ENCODE measurements at places on chromosomes 2 and 18.

GRCh38 chr2:201974171-201975100 is 59.2 kb upstream of the FZD7 start:
- DNase-seq = no peak

- no peak for DNase-seq
Observed at GRCh38 chr18:9387891-9388290, 53.3 kb downstream of the TWSG1 start.

GRCh38 chr2:229780856-229781773 is 66.8 kb upstream of the DNER start:
- DNase-seq = peak; percentile 53

DNA sequence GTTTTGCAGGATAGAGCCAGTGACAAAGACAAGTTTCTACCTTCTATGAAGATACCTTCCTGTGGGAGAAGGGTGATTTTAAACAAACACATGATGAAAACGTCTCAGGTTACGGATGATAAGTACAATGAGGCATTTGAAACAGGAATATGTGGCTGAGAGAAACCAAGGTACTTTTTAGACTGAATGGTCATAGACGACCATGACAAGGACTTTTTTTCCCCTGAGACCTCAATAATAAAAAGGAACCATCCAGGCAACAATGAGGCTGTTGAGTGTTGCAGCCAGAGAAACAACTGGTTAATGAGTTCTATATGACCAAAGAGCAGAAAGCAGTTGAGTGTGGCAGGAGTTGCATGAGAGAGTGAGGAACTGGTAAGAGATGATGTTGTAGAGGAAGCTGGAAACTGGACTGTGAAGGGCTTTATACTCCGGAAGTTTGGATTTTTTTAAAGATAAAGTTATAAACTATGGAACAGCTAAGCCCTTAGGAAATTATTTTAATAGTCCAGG is 306.1 kb upstream of the CYRIA start:
- DNase-seq = no peak

GRCh38 chr18:57930476-57930875 is 113.5 kb upstream of the NEDD4L start:
- peak; percentile 30 for DNase-seq

DNA sequence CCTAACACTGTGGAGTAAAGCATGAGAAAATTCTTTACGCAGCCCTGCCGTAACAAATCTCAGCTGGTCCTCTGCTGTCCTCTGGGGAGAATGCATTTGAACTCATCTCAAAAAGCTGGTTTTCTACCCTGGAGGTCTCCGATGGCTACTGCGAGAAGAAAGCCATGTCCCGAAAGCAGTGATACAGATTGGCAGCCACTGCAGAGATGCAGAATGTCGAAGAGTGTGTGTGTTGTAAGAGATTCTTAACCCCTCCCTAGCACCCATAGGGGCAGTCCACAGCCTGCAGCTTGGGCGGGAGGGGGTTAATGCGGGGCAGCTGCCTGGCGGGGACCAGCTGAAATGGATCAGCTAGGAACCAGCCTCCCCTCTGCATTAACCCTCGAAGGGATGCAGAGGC is 235.9 kb downstream of the ZNF516 start:
- no peak for DNase-seq

DNA sequence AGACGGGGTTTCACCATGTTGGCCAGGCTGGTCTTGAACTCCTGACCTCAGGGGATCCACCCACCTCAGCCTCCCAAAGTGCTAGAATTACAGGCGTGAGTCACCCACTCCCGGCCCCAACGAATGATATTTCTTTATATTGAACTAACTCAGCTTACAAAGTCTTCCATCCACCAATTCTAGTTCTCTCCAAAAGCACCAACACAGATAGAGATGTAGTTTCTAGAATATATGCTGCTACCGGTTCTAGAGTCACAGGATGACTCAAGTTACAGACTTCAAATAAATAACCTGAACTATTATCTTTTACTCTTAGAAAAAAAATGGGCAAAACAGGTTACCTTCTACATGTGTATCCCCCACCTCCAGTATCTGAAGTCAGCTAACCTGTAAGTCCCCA is 9.2 kb downstream of the ACAA2 start:
- DNase-seq = no peak

DNA sequence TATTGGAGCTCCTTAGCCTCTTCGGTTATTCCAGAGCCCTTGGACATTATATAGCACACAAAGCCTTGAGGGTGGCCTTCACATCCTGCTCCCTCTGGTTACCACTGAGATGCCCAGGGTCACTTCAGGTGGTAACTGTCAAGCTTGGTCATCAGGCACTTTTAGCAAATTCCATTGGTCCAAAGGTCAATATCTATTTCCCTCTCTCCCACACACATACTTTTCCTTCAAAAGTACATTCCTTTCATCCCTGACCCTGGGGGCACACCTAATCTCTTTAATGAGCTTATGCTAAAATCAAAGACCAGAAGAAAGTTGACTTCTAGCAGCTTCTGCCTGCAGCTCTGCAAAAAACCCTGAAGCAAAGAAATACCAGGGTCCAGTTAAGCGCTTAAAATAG is 172.0 kb upstream of the NRP2 start:
- DNase-seq = no peak

DNA sequence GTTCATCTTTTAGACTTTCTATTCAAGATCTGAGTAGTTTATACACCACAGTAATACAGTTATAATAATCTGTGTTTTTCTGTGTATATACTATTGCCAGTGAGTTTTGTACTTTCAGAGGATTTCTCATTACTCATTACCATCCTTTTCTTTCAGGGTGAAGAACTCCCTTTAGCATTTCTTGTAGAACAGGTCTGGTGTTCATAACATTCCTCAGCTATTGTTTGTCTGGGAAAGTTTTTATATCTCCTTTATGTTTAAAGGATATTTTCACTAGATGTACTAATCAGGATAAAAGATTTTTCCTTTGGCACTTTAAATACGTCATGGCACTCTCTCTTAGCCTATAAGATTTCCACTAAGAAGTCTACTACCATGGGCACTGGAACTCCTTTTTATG is 705.5 kb downstream of the SLC4A3 start:
- DNase-seq = no peak

DNA sequence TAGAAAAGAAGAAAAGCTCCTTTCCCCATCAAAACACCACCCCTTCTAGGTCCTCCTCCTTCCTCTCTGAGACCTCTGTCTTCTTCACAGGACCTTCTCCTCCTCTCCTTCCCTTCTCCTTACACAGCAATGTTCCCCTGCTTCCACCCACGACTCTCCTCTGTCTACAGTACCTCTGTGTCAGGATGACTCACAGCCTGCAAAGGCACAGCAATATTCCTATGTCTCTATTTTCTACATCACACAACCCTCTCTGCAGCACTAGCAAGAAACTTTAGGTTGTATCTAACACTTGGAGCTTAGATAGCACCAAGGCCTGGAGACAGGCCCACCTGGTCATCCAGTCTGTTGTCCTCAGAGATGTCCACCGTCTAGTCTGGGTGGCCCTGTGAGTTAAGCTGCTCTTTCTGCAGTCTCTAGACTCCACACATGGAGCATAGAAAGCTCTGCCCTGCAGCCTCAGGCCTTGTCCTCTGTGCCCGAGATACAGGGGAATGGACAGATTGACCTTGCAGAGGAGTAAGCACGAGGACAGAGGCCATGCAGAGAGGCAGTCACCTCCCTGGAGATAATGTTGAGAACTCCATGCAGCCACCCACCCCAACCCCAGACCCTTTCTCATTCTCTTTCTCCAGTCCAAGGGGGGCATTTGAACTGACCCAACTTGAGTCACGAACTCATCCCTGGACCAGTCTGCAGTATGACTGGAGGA is 212.0 kb downstream of the TNS1 start:
- no peak for DNase-seq

DNA sequence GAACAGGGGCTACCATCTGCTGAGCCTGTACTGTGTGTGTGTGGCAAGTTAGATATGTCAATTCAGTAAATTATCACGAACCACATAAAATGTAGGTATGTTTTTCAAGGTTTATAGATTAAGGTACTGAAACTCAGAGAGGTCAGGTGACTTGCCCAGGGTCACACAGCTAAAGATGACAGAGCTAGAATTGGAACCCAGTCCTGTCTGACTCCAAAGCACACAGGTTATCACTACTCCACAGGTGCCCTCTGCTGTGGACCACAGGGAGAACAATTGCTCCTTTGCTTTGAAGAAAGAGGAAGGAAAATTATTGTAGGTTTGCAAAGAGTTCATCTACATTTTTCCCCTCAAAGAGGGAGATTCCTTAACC is 229.7 kb upstream of the AGAP1 start:
- no peak for DNase-seq

DNA sequence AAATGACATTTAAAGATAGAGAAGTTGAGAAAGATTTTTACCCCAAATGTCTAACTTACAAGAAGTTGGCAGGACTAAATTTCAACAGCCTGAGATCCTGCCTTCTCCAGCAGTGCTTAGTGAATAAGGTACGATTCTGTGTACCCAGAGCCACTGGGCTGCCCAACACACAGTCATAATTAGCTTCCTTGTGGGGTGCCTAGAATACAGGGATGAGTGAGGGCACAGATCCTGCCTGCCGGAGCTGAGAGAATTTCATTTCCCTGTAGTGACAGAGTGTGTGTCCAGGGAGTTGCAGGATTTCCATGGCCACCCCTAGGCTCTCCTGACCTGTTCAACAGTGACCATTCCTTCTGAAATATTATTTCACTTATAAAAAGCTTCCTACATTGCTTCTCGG is 27.0 kb downstream of the GREB1 start:
- DNase-seq = peak; percentile 43

DNA sequence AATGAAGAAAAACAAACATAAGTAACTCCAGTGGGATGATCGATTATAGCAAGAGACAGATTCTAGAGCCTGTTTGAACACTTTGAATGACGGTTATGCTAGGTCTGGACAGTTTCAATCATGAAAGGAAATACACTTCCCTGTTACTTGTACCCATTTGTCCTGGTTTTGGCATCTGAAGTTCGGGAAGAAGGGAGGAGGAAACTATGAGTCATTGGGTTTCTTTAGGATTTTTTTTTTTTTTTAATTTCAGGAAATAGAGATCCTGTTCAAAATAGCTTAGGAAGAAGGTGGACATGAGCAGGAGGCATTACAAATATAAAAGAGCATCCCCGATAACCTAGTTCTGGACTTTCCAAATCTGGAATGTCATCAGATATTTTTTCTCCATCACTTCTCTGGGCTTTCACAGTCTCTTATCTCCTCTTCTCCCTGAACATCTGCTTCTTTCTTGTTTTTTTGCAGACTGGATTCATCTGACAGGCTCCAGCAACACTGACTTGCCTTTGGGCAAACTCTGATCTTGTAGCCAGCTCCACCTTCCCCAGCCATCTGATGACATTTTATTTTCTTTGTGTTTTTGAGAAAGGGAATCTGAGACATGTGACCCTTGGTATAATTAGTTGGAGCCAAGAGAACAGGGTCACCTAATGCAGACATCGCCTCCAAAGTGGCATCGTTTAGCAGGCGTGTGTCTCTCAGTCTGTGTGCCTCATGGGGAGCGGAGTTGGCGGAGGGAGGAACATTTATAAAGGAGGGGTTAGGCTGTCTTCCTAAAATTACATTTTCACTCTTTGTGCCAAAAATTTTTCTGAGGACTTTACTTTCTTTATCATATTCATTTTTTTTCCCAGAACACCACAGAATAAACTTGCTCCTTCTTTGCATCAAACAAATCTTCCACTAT is 195.3 kb upstream of the EPHA4 start:
- DNase-seq = peak; percentile 23

GRCh38 chr18:63758615-63759240 is 16.5 kb upstream of the SERPINB7 start:
- DNase-seq = no peak

Measured in NCI-H2227 treated with DMSO at 0.1 percent for 48 hours (cell line).